ENCODE measurements at places on chromosomes 2 and 18. TPM values are rescaled to one million over a fixed set of nuclear protein-coding genes. Genes with fewer than 3 reads are reported as not detected.

ANKRD62 gene
- polyA plus RNA-seq, result not detected

TSPYL6 gene
- polyA plus RNA-seq, result not detected

TUBA3D gene
- not detected for polyA plus RNA-seq

ADGRF3 gene
- polyA plus RNA-seq, result 0.38 TPM

RAB12 gene
- polyA plus RNA-seq, result 0.10 TPM

DSG1 gene
- polyA plus RNA-seq, result not detected

NLRC4 gene
- 1.6 TPM for polyA plus RNA-seq

TBC1D8 gene
- 0.78 TPM for polyA plus RNA-seq

ARHGEF33 gene
- polyA plus RNA-seq, result not detected

COLEC12 gene
- not detected for polyA plus RNA-seq

LYPD6 gene
- not detected for polyA plus RNA-seq

RAMP1 gene
- polyA plus RNA-seq, result not detected

CIB4 gene
- not detected for polyA plus RNA-seq

FOXI3 gene
- polyA plus RNA-seq, result not detected

ALPG gene
- polyA plus RNA-seq, result not detected

SLC9A4 gene
- not detected for polyA plus RNA-seq

HOXD10 gene
- polyA plus RNA-seq, result not detected

ACSL3 gene
- polyA plus RNA-seq, result 19.6 TPM

CXCR4 gene
- 862 TPM for polyA plus RNA-seq

VIT gene
- polyA plus RNA-seq, result 0.09 TPM

KCNG2 gene
- polyA plus RNA-seq, result not detected

FHOD3 gene
- not detected for polyA plus RNA-seq

IL36A gene
- not detected for polyA plus RNA-seq

CROCC2 gene
- polyA plus RNA-seq, result not detected

SLC11A1 gene
- polyA plus RNA-seq, result 1.3 TPM
